GM12891 (cell line): ENCODE measurements at places on chromosomes 5 and 9.

- DNase-seq, result no peak
Observed at GRCh38 chr5:19240170-19240569, 747.8 kb downstream of the CDH18 start.

GRCh38 chr5:96765043-96765442 is 42.7 kb downstream of the ERAP1 start:
- DNase-seq, result no peak

GRCh38 chr9:16928179-16928945 is 57.9 kb upstream of the BNC2 start:
- no peak for DNase-seq

GRCh38 chr5:133469846-133470245 is 142.5 kb downstream of the FSTL4 start:
- no peak for DNase-seq

- no peak for DNase-seq
Observed at GRCh38 chr5:88675708-88676636, 207.0 kb downstream of the MEF2C start.

DNA sequence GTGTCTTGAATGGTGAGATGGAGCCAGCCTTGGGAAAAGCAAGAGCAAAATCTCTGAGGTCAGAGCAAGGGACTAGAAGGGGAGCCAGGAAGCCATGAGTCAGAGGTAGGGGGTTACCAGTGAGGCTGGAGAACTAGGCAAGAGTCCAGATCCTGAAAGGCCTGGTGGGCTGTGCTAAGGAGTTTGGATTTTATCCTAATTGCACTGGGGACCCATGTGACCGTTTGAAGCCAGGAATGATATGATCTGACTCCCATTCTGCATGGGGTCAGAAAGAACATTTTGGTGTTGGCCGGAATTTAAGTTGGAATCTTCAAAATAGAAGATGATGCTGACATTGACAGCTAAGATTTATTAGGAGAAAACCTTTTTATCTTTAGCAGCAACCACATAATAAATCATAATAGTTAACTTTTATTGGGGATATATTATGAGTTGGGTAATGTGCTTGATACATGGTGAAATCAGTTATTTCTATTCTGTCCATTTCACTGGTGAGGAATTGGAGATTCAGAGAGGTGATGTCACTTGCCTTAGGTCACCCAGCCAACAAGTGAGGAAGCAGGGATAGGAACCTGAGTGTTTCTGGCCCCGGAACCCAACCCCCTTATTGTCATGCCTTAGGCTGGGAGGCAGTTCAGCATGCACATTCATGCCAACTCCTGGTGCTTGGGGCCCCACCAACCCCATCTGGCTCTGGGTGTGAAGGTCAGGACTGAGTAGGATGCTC is 61.5 kb upstream of the RARS1 start:
- DNase-seq, result no peak

DNA sequence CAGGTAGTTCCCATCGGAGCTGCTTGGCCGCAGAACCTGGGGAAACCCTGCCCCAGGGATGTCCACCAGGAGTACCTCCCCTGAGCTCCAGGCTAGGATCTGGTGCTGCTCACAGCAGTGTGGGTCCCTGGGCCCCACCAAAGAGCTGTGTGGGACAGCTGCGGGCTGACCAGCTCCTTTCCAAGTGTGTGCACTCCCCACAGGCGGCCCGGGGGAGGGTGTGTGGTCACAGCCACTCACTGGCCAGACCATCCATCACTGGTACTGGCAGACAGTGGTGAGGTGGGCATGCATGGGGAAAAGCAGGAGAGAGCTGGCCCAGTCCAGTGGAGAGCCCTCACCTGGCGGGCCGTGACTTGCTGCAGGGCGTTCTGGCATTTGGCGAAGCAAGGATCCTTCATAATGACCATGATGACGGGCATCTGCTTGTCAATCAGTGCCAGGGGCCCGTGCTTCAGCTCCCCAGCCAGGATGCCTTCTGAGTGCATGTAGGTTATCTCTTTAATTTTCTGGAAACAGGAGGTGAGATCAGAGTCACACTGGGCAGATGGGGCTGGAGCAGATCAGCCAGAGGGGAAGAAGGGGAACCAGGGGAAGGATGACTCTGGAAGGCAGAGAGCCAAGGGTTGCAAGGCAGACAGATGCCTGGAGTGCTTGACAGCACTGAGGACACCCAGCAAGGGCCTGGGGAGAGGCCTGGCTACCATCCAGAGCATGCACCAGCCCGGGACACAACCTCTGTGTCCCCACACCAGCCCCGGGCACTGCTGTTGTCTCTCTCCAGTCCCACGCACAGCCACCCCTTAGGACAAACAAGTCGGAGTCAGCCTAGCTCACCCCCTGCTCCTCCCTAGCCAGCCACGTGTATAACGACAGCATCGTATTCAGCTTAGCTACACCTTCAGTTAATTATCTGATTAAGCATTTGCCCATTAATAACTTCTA is 12.8 kb upstream of the MAPK9 start:
- no peak for DNase-seq

- no peak for DNase-seq
Observed at GRCh38 chr9:95273369-95274022, 44.0 kb downstream of the FANCC start.

GRCh38 chr5:43855452-43855851 is 252.5 kb downstream of the NNT start:
- no peak for DNase-seq
